ENCODE measurements at places on chromosomes 16 and 17. TPM values are rescaled to one million over a fixed set of nuclear protein-coding genes. Genes with fewer than 3 reads are reported as not detected.

- no peak for DNase-seq
These were observed 64.4 kb downstream of the EFCAB5 start for GRCh38 chr17:30005709-30006320.

GRCh38 chr16:57102888-57103851 lies 10.8 kb downstream of the CPNE2 start:
- DNase-seq, result no peak

DNA sequence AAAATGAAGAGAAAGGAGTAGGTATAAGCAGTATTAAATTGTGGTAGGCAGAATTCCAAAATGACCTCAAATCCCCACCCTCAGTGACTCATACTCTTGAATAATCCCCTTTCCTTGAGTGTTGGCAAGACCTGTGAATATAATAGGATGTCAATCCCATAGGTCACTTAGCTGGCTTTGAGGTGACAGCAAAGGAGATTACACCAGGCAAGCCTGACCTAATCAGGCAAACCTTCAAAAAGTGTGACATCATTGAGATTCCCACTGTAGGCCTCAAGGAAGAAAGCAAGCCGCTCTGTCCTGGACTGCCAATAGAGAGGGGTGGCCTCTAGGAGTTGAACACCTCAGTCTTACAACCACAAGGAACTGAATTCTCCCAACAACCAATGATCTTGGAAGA lies 535.2 kb downstream of the RBFOX1 start:
- no peak for DNase-seq

Gene WNT3
- 47.7 TPM for total RNA-seq

DNA sequence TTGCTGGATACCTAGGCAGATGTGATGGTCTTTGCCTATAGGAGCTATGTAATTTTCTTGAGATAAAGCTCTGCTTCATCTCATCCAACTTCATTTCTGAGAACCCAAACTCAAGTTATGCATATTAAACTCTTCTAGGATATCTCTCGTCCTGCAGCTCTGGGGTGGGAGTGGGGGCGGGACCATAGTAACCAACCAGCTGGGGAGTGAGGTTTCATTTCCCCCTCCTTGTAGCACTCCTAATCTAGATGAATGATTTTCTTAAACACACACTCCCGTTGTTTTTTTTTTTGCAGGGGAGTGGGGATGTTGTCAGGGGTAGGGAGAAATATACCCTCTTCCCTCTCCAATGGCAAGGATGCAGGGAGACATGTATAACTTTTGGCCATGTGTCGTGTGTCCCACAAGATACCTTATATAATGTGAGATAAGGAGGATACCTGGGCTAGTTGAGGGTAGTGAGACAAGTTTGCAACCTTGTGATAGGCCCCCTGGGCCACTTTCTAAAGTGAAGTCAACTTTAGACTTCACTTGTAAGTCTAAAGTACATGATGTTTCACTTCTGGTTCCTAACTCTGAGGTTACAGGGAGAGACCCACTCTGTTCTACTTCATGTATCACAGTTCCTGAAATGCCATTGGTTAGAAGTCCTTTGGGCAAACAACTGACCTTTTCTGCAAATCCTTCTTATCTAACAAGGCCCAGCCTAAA lies 10.5 kb upstream of the HEATR6 start:
- no peak for DNase-seq

Gene LRRC75A
- total RNA-seq, result 2.9 TPM

- no peak for DNase-seq
These were observed 37.3 kb downstream of the BCO1 start for GRCh38 chr16:81275795-81276194.

DNA sequence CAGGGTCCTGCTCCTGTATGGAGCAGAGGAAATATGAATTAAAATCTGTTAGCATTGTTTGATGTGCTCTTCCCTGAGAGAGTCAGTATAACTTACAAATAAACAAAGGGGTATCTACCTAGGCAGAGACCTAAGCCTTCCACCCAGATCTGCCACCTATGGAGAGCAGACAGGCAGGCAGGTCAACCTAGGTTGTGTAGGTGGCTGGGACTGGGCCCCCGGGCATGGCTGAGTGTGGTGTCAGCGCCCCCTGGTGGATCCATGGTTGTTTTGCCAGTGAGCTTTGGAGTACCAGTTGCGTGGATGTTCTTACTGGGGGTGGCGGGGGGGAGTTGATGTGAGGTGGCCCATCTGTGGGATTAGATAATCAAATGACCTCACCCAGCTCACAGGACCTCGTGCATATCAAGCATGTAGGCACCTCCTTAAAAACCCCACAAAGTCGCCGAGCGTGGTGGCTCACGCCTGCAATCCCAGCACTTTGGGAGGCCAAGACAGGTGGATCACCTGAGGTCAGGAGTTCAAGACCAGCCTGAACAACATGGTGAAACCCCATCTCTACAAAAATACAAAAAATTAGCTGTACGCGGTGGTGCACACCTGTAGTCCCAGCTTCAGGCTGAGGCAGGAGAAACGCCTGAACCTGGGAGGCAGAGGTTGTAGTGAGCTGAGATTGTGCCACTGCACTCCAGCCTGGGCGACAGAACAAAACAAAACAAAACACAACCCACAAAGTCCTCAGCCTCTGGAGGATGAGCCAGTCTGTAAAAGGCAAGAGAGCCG lies 17.6 kb downstream of the DUS2 start:
- DNase-seq, result peak; percentile 85

GRCh38 chr17:5541610-5542202 lies 42.6 kb downstream of the NLRP1 start:
- no peak for DNase-seq

Gene CHST4
- 0.33 TPM for total RNA-seq

Gene GPR179
- total RNA-seq, result 0.59 TPM

- no peak for DNase-seq
These were observed 6.6 kb upstream of the VASN start for GRCh38 chr16:4365014-4365406.

Gene GAS2L2
- not detected for total RNA-seq

DNA sequence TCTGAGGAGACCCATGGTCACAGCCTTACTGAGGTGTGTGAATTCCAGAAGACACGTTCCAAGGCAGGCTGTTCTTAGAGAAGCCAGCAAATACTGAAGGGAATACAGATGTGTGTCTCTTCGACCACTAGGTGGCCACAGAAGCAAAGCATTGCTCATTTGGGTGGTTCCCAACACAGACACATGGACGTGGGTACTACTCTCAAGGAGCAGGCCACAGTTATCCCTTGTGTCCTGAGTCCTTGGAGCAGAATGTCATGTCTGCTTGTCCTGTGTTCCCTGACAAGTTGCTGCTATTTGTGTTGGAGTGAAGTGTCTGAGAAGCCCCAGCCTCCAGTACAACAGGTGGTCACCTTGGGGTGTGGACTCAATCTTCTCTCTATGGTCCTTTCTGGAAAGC lies 30.3 kb downstream of the HMOX2 start:
- no peak for DNase-seq

GRCh38 chr17:50618941-50619340 lies 15.7 kb upstream of the ABCC3 start:
- DNase-seq, result no peak

DNA sequence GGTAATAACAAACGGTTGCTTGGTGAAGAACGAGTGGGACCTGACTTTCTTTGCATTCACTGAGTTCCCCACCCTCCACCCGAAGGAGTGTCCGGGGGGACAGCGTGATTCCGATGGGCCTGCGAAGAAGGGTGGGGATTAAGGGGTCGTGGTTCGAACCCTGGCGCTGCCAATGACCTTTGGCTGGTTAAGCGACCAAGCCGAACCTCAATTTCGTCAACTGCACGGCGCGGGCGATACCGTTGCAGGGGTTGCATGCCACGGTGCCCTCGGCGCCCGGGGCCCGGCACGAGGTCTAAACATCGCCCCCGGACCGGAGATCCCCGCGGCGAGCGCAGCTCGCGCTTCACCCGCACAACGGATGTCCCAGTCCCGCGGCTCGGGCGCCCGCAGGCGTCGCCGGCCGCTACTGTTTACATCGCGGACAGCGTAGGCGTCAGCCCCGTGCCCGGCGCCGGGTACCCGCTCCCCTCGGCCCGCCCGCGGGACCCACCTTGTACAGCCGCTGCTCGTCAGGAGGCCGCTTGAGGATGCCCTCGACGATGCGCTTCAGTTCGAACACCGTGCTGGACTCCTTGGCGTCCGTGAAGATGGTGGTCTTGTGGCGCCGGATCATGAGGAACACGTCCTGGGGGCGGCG lies 460 bp downstream of the ELOB start:
- DNase-seq, result no peak

GRCh38 chr17:8005357-8005756 lies 2.9 kb downstream of the GUCY2D start:
- no peak for DNase-seq

GRCh38 chr17:12230481-12231354 lies 210.0 kb downstream of the MAP2K4 start:
- DNase-seq, result no peak

Gene XAF1
- 2.1 TPM for total RNA-seq

Gene CNTNAP4
- total RNA-seq, result 0.38 TPM

DNA sequence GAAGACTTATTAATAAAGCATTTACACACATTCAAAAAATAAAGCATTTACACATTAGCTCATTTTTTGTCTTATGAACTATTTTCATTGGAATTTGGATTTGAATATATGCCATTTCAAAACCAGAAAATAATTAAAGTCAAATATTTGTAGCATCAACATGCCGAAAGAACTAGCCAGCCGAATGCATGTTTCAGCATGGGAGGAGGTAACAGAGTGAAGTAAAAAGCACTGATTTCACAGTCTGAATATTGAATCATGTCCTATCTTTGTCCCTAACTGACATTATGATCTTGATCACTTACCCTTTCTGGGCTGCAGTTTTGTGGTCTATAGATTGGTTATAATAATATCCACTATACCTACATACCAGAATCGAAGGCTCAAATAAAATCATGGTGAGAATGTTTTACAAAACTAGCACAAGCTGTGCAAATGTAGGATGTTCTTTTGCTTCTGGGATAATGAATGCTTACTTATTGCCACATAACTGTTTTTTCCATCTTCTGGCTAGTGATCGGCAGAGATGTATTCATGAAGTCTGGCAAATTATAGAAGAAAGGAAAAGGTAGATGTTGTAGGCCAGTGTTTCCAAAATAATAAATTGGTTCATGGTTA lies 84.7 kb downstream of the TUBD1 start:
- no peak for DNase-seq

All from type B pancreatic cell (in vitro differentiated cells).